GM10248 (cell line): ENCODE measurements at places on chromosomes 7 and 10.
A peak's percentile ranks its signal among the peaks of the same experiment; 100 is the strongest.

- DNase-seq, result no peak
These were observed 8.9 kb downstream of the GLI3 start for GRCh38 chr7:42227936-42228591.

- no peak for DNase-seq
These were observed 119.4 kb upstream of the CACUL1 start for GRCh38 chr10:118874171-118874570.

GRCh38 chr10:101224910-101225823 lies 4.1 kb downstream of the LBX1 start:
- DNase-seq, result no peak

DNA sequence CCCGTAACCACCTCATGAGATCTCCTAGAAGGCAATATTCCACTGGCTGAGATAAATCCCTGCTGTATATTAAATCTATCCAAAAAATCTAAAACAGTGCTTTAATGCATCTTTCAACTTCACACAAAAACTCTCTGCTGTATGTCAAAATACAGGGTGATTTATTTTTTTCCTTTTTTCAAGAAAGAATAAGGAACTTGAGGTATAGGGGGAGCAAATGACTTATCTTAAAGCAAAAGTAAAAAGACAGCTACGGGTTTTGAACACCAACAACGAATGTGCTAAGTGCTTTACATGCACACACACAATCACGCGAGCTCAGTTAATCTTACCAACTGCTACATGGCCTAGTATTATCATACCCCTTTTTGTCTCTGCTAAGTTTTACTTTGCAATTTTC lies 168.9 kb upstream of the PHF14 start:
- DNase-seq, result no peak

- no peak for DNase-seq
These were observed 2.1 kb upstream of the LIPM start for GRCh38 chr10:88800152-88801125.

DNA sequence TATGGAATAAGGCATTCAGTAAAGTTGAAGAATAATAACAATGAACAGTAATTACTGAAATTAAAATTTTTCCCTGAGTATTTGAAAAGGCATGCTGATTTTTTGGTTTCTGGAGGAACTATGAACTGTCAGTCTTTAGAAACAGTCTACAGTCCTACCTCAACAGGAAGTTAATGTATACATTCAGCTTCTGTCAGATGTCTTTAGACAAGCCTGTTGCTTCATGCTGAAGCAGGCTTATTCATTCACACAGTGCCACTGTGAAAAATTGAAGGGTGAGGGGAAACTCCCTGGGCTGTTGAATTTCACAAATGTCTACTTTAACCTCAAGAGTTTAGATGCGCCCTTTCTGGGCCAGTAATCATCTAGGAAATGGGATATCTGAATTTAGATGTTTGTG lies 3.5 kb downstream of the NRF1 start:
- peak; percentile 51 for DNase-seq

DNA sequence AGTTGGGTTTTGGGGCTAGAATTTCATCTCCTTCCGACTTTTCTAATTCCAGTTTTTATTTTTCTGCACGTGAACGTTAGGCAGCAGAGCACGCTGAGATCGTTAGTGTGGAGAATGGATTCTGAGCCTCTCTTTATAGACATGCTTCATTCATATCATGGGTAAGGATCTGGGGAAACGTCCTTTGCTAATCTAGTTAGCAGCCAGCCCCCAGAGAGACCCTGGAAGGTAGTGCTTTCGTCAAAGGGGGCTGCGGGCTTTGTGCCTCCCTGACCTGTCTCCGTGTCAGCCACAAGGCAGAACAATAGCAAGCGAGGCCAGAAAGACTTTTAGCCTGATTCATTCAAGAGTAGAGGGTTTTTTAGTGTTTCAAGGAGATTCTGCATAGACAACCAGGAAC lies 196.3 kb upstream of the KLF6 start:
- no peak for DNase-seq

DNA sequence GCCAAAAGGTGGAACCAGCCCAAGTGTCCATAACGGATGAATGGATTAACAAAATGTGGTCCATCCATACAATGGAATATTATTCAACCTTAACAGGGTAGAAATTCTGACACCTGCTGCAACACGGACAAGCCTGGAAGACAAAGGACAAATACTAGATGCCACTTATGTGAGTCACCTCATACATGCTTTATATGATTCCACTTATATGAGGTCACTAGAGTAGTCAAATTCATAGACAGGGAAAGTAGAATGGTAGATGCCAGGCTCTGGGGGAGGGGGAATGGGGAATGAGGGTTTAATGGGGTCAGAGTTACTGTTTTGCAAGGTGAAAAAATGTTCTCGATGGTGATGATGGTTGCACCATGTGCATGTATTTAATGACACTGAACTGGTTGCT lies 34.0 kb upstream of the CYTH3 start:
- DNase-seq, result no peak

- DNase-seq, result no peak
These were observed 139.3 kb downstream of the GLI3 start for GRCh38 chr7:42097752-42098151.

DNA sequence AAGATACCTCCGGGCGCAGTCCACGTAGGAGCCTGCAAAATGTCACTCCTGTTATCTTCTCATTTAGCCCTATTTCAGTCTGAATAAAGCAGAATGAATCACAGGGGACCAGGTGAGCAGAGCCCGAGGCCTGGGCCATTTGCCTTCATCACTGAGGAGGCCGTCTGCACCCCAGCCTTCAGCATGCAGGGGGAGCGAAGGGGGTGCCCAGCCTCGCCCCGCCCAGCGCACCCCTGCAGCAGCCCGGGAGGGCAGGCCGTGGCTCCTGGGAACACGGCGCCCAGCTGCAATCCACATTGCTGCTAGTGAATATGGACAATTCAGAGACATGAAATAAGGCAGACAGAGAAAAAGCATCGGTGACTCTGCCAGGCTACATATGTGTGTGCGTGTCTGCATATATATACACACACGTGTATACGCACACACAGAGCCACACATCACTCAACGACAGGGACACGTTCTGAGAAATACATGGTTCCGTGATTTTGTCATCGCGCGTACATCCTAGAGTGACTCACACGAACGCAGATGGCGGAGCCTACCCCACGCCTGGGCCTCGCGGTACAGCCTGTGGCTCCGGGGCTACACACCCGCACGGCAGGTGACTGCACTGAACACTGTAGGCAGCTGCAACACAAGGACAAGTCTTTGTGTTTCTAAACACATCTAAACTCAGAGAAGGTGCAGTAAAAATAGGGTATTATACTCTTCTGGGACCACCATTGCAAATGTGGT lies 15.2 kb upstream of the ELFN1 start:
- no peak for DNase-seq

GRCh38 chr7:51346126-51346525 lies 29.5 kb upstream of the COBL start:
- no peak for DNase-seq

- no peak for DNase-seq
These were observed 166.9 kb upstream of the WDR11 start for GRCh38 chr10:120684226-120684625.

GRCh38 chr7:75532639-75533038 lies 40.5 kb downstream of the SPDYE5 start:
- no peak for DNase-seq

- DNase-seq, result peak; percentile 69
These were observed 7.9 kb downstream of the SLC25A28 start for GRCh38 chr10:99612167-99612831.
